Activated T-helper 1 cell treated with Interleukin-2 at 50 U/mL for 16 hours (primary cell): ENCODE measurements at places on chromosomes 13 and 19.

DNA sequence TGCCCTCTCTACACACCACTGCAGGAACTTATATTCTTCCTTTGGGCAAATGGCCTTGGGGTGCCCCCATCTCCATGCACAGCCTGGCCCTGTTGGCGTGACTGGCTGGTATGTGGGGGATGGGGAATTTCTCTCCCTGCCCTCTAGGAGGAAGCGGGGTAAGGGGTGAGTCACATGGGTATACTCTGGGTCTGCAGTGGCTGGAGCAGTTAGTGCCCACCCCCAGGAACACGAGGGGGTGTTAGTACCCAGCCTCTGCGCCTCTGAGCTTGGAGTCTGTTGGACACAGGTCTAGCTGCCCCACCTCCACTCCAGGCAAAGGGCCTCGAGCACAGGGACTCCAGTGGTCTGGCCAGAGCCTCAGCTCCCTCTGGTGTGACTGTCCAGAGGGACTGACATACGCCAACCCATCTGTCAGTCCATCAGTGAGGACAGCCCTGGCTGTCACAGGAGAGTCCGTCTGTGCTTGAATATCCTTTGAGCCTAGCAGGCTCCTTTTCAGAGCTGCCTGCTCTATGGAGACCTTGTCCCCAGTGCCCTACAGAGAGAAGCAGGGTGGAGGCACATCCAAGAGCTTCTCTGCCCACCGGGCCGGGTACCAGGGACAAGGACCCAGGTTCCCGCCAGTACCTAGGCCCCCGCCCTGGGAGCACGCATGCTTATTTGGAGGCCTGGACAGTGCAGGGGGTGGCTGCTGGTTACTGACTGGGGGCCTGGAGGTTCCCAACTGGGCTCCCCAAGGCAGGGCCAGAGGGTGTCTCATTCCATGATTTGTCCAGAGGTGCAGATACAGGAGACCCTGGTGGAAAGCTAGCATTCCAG lies 66.6 kb downstream of the CHST8 start:
- no peak for DNase-seq

DNA sequence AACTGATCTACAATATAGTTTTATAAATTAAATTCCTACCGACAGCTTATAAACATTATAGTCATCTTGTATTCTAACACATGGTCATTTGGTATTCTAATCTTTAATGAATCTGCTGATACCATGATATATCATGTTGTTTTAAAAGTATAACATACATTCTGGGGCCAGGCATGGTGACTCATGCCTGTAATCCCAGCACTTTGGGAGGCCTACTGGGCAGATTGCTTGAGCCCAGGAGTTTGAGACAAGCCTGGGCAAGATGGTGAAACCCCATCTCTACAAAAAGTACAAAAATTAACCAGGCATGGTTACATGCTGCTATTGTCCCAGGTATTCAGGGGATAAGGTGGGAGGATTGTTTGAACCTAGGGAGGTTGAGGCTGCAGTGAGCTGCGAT lies 3.1 kb downstream of the ZNF383 start:
- DNase-seq = no peak

GRCh38 chr13:41708713-41709112 lies 251.4 kb downstream of the RGCC start:
- DNase-seq = no peak

DNA sequence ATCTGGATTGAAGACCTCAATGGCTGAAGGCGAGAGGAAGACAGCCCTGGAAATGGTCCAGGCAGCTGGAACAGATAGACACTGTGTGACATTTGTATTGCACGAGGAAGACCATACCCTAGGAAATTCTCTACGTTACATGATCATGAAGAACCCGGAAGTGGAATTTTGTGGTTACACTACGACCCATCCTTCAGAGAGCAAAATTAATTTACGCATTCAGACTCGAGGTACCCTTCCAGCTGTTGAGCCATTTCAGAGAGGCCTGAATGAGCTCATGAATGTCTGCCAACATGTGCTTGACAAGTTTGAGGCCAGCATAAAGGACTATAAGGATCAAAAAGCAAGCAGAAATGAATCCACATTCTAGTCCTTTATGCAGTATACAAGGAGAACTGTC lies 1.2 kb downstream of the POLR1D start:
- no peak for DNase-seq

- DNase-seq = no peak
Measured at GRCh38 chr19:45296355-45296754, 26.3 kb downstream of the CKM start.

DNA sequence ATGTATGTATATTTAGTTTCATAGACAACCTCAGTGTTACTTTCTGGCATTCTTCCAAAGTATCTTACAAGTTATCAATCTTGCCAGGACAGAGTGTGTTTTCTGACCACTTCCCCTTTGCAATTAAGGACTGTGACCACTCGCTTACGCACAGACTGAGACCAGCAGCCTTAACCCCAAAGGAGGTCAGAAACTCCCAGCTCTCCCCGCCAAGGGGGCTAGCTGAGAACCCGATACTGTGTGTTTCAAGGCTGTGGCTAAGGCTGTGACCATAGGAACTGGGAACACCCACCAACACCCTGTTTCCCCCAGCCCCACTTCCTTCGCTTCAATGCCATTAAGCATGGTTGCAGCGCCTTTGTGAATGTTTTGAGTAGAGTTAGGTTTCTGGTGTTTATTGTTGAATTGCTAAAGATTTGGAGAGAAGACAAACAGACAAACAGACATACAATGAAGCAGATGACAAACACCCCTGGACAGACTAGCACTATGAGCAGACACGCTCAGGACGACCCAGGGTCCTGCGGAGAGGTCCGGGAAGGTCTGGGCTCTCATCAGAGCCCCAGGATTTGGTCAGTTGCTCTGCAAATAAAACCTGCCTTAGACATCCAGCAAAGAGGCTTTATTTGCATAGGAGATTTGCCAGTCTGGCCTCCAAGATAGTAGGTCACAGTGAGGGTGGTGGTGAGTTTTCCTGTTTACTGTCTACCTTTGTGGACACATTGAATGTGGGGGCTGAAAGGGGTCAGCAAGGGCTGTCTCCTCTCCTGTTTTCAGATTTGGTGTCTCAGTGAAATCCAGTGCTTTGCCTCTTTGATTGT lies 25.0 kb upstream of the TNFSF11 start:
- no peak for DNase-seq

DNA sequence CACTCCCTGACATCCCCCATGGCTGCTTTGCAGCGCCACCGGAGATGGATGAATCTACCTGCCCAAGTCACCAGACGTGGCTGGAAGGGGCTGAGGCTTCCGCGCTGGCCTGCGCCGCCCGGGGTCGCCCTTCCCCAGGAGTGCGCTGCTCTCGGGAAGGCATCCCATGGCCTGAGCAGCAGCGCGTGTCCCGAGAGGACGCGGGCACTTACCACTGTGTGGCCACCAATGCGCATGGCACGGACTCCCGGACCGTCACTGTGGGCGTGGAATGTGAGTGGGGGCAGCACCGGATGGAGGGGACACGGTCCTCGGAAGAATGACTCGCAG lies 4.6 kb downstream of the ICAM5 start:
- DNase-seq = no peak

GRCh38 chr13:74273581-74273980 lies 139.4 kb upstream of the KLF12 start:
- no peak for DNase-seq

DNA sequence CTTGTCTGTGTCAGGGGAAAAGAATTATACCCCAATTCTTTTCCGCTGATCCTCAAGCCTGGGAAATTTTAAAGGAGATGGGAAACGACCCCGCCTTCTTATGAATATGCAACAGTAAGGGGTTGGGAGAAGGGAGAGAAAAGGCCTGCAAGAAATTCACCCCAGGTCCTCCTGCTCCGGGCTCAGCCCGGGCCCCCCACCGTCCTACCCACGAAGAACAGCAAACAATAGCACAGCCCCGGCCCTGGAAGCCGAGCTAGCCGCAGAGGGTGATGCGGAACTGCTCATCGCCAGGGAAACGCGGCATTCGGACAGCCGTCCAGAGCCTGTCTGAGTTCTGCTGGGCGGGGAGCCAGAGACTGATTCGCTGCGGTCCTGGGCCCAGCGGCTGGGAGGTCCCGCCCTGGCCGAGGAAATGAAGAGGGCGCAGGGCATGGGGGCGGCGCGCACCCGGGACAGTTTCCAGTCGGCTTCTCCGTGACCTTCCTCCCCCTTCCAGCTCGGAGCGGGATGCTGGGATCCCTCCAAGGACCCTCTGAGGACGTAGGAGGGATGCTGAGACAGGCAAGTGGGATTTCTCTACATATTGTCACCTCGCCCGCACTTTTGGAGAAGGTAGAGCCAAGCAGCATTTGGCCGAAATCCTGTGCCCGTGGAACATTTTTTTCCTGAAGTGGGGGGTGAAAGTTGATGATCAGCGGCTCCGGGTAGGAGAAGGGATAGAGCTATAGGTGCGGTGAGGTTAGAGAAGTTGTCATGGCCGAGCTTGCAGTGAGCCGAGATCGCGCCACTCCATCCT lies 82.3 kb upstream of the C1QTNF9B start:
- no peak for DNase-seq

GRCh38 chr19:18379803-18380747 lies 5.9 kb upstream of the GDF15 start:
- no peak for DNase-seq

DNA sequence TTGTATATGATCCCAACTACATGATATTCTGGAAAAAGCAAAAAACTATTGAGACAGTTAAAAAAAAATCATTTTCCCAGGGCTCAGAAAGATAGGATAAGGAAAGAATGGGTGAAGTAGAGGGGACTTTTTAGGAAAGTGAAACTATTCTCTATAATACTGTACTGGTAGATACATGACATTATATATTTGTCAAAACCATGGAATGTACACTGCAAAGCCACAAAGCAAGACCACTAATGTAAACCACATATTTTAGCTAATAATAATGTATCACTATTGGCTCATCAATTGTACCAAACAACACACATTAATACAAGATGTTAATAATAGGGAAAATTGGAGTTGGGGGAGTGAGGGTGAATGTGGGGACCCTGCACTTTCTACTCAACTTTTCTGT lies 182.6 kb downstream of the EFNB2 start:
- no peak for DNase-seq

DNA sequence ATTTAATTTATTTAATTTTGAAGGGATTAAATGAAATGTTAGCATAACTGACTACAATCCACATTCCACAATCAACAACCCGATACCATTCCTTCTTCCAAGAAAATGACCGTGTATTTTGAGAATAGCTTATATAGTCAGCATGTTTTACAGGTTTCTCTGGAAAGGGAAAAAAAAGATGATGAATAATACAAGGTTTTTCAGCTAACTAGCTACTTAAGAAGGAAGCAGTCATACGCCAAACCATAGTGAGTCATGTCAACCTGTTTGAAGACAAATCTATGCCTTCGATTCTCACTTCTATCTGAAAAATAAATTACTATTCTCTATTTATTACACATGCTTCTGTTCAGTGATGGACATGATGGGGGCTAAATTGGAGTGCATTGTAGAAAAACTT lies 258.6 kb downstream of the EFNB2 start:
- no peak for DNase-seq

- no peak for DNase-seq
Measured at GRCh38 chr19:51751655-51752054, at the start of gene FPR1. TSS of gene FPR1 (minus strand) at chr19:51751878. CDS start at chr19:51746994, 4,884 bp downstream.

GRCh38 chr13:50123002-50123401 lies 107.8 kb downstream of the KCNRG start:
- no peak for DNase-seq

DNA sequence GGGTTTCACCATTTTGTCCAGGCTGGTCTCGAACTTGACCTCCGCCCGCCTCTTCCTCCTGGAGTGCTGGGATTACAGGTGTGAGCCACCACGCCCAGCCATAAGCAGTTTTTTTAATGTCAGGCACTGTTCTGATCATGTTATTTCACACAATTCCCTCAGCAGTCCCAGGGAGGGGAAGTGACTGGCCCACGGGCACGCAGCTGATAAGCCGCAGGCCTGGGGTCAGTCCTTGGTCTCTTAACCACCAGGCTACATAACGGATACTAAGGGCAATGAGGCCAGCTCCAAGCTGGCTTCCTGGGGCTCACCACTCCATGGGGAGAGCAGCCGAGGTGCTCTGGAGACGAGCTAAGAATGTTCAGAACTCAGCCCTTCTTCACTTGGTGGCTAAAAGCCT lies 13.5 kb downstream of the BRSK1 start:
- DNase-seq = no peak

DNA sequence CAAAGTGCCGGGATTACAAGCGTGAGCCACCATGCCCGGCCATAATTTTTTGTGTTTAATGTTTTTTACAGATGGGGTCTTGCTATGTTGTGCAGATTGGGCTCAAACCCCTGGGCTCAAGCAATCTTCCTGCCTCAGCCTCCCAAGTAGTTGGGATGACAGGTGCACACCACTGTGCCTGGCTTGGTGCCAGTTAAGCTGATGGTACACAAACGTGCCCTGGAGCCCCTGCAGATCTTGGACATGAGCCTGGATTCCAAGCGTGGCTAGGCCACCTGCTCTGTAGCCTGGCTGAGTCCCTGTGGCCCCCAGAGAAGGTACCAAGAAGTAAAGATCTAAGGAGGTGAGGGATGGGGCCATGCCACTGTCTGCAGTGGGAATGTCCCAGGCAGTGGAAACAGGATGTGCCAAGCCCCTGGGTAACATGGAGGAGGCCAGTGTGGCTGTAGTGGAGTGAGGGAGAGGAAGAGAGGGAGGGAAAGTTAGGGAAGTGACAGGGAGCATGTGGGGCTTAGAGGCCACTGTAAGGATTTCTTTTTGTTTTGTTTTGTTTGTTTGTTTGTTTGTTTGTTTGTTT lies 7.0 kb downstream of the PRODH2 start:
- no peak for DNase-seq

GRCh38 chr19:44643605-44644401 lies at the start of gene PVR:
TSS of gene PVR (plus strand) at chr19:44643910. CDS start at chr19:44644097, 187 bp downstream.
- DNase-seq = no peak

DNA sequence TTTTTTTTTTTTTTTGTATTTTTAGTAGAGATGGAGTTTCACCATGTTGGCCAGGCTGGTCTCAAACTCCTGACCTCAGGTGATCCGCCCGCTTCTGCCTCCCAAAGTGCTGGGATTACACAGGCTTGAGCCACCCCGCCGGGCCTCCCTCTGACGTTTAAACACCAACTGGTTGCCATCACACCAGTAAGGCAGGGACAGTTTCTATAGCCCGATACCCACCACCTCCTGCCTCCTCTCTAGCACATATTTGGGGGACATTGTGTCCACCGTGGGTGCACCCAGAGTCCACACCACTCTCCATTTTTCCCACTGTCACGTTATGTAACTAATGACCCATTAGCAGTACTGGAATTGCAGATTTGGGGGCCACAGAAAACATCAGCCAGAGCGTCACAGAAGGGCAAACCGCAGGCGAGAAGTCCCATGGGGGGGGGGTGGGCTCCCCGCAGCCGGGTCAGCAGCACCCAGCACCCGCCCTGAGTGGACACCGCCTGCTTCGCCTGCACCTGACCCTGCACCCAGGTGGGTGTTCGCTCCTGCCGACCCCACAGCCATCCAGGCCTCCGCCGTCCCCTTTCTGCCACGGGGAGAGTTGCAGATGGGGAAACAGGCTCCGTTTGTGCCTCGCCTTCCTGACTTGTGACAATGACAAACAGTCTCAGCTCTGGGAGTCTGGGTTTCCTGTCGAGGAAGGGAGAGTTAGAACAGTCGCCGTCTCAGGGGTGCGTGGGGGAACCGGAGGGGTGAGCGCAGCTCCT lies 3.6 kb downstream of the ONECUT3 start:
- DNase-seq = no peak
